ENCODE measurements at places on chromosomes 2 and 18. TPM values are rescaled to one million over a fixed set of nuclear protein-coding genes. Genes with fewer than 3 reads are reported as not detected.

The RAB10 gene
- total RNA-seq: 82.6 TPM

- no peaks in the 10 kb centered on the region for H3K36me3 ChIP-seq
- H3K27ac ChIP-seq: no peak overlapping the region
- no peak for DNase-seq
- H3K4me1 ChIP-seq: no peaks in the 10 kb centered on the region
These were observed 323.0 kb downstream of the MTX2 start for GRCh38 chr2:176592216-176592615.

GRCh38 chr2:235609746-235610145 is 115.9 kb downstream of the AGAP1 start:
- DNase-seq: no peak
- H3K27ac ChIP-seq: no peak overlapping the region
- H3K4me1 ChIP-seq: no peaks in the 10 kb centered on the region
- no peaks in the 10 kb centered on the region for H3K27me3 ChIP-seq
- no peak overlapping the region for H3K4me3 ChIP-seq
- no peaks in the 10 kb centered on the region for H3K36me3 ChIP-seq

The NR4A2 gene
- 7.9 TPM for total RNA-seq

DNA sequence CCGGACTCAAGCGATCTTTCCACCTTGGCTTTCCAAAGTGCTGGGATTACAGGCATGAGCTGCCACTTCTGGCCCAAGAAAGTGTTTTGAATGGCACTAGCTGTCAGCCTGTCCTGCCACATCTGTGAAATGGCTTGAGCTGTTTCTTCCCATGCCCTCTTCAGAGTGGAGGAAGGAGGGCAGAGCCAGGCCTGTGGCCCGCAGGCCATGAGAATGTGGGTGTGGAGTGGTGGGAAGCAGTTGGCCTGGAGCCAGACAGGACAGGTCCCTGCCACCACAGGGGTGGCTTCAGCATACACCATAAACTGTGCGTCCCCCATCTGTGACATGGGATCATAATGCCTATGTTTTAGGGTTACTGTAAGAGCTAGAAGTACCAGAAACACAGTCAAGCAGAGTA is 6.5 kb downstream of the SLC66A3 start:
- no peak overlapping the region for H3K4me3 ChIP-seq
- H3K4me1 ChIP-seq: no peaks in the 10 kb centered on the region
- no peak for DNase-seq
- no peaks in the 10 kb centered on the region for H3K27me3 ChIP-seq

DNA sequence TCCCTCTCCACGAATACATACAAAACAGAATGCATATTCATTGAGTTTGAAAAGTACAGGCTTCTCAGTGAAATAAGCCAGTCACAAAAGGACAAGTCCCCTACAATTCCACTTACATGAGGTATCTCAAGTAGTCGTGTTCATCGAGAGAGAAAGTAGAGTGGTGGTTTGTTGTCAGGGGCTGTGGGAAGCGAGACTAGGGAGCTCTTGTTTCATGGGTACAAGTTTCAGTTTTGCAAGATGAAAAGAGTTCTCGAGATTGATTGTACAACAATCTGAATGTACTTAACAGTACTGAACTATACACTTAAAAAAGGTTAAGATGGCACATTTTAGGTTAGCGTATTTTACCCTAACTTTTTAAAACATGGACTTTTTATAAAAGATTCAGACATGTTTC is 71.5 kb upstream of the TTC39C start:
- H3K27ac ChIP-seq: no peak overlapping the region
- no peaks in the 10 kb centered on the region for H3K36me3 ChIP-seq
- H3K4me3 ChIP-seq: no peak overlapping the region
- H3K27me3 ChIP-seq: no peaks in the 10 kb centered on the region
- no peak for DNase-seq
- no peaks in the 10 kb centered on the region for H3K4me1 ChIP-seq

GRCh38 chr2:74864728-74865722 is 31.1 kb downstream of the HK2 start:
- DNase-seq: peak; percentile 50
- H3K4me1 ChIP-seq: no peaks in the 10 kb centered on the region
- H3K4me3 ChIP-seq: no peak overlapping the region
- H3K36me3 ChIP-seq: no peaks in the 10 kb centered on the region

- H3K4me1 ChIP-seq: no peaks in the 10 kb centered on the region
- DNase-seq: no peak
- no peaks in the 10 kb centered on the region for H3K27me3 ChIP-seq
- no peak overlapping the region for H3K27ac ChIP-seq
- no peaks in the 10 kb centered on the region for H3K36me3 ChIP-seq
- H3K4me3 ChIP-seq: no peak overlapping the region
These were observed 44.5 kb downstream of the CYP26B1 start for GRCh38 chr2:72103161-72103560.

GRCh38 chr2:221075203-221075602 is 496.9 kb downstream of the EPHA4 start:
- no peaks in the 10 kb centered on the region for H3K4me1 ChIP-seq
- no peaks in the 10 kb centered on the region for H3K27me3 ChIP-seq
- DNase-seq: no peak
- H3K4me3 ChIP-seq: no peak overlapping the region
- no peak overlapping the region for H3K27ac ChIP-seq
- no peaks in the 10 kb centered on the region for H3K36me3 ChIP-seq

The CCDC85A gene
- total RNA-seq: 11.5 TPM

DNA sequence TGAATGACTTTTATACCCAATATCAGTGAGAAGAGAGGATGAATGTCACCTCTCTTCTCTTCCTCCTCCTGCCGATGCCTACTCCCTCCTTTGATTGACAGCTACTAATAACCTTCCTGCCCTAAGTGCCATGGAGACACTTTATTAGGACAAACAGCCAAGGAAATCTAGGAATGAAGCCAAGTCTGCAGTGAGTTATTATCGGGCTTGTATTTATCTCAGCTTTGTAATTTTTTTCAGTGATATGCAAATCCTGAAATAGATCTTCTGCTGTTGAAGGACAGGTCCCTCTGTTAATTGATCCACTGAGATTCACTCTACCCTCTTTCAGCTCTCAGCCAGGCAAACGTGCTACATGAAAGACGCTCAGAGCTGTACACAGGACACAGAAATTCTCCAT is 686.7 kb downstream of the TMEM182 start:
- DNase-seq: no peak
- no peaks in the 10 kb centered on the region for H3K4me1 ChIP-seq
- no peak overlapping the region for H3K4me3 ChIP-seq
- no peak overlapping the region for H3K27ac ChIP-seq
- H3K27me3 ChIP-seq: no peaks in the 10 kb centered on the region

DNA sequence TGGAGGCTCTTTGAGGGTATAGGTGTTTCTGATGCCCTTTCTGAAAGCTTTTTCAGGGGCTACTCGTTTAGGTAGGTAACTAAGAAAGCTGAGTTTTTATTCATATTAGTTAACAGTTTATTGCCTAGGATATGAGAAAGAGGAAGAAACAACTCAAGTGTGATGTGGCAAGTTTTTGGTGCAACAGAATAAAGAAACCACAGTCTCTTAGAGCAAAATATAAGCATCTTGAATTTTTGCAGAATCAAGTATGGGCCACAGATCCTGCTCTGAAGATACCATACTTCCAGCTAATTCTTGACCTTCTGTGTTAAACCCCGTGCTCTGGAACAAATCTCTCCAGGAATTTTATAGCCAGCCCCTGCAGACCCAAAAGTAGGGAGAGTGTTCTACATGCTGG is 147.7 kb upstream of the SLC1A4 start:
- H3K27ac ChIP-seq: no peak overlapping the region
- H3K4me1 ChIP-seq: no peaks in the 10 kb centered on the region
- no peaks in the 10 kb centered on the region for H3K36me3 ChIP-seq

- H3K27me3 ChIP-seq: no peaks in the 10 kb centered on the region
- H3K4me1 ChIP-seq: no peaks in the 10 kb centered on the region
- peak; percentile 4 for DNase-seq
- H3K27ac ChIP-seq: no peak overlapping the region
- no peak overlapping the region for H3K4me3 ChIP-seq
These were observed 14.7 kb upstream of the NEU4 start for GRCh38 chr2:241794250-241794823.

DNA sequence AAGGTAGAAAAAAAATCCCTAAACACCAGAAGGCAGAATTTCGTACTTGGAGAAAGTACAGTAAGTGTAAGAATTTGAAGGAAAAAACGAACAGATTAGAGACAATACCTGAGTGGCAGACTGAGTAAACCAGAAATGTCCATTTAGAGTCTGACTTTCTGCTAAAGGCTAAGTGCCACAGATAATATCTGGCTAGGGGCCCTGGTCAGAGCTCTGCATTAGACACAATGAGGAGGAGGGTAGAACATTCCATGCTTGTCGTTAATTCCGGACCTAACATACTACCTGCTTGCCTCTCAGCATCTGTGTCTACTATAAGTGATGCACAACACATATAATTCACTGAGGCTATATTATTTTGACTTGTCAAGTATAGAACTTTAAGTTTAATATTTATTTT is 18.1 kb downstream of the SEPTIN10 start:
- no peak for DNase-seq
- H3K27me3 ChIP-seq: no peaks in the 10 kb centered on the region
- no peaks in the 10 kb centered on the region for H3K4me1 ChIP-seq
- no peaks in the 10 kb centered on the region for H3K36me3 ChIP-seq

- no peak overlapping the region for H3K27ac ChIP-seq
- no peak for DNase-seq
- H3K36me3 ChIP-seq: no peaks in the 10 kb centered on the region
- H3K27me3 ChIP-seq: no peaks in the 10 kb centered on the region
- no peak overlapping the region for H3K4me3 ChIP-seq
- H3K4me1 ChIP-seq: no peaks in the 10 kb centered on the region
These were observed 15.9 kb upstream of the C1QL2 start for GRCh38 chr2:119174216-119174992.

DNA sequence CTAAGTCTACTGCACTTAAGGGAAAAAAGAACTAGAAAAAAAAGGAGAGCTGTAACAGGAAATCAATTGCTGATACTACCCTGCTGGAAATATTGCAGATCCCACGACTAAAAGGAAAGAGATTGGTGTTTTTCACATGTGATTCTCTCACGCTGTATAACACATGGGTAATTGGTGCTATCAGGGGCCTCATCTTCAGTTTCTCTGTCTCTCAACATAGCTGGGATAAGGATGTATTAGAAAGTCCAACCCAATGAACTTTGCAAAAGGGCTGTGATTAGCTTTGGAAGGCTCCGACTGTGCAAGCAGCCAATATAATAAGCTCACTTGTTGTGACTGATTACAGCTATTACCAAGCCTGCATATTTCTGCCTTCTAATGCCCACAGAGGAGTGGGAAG is 133.4 kb downstream of the NRP2 start:
- no peaks in the 10 kb centered on the region for H3K36me3 ChIP-seq
- no peaks in the 10 kb centered on the region for H3K27me3 ChIP-seq
- no peaks in the 10 kb centered on the region for H3K4me1 ChIP-seq
- H3K27ac ChIP-seq: no peak overlapping the region

GRCh38 chr2:121699421-121700333 is 37.0 kb downstream of the NIFK start:
- peak; percentile 57 for DNase-seq
- H3K4me3 ChIP-seq: no peak overlapping the region
- H3K4me1 ChIP-seq: no peaks in the 10 kb centered on the region
- H3K36me3 ChIP-seq: no peaks in the 10 kb centered on the region
- H3K27ac ChIP-seq: no peak overlapping the region

The HJURP gene
- 3.0 TPM for total RNA-seq

DNA sequence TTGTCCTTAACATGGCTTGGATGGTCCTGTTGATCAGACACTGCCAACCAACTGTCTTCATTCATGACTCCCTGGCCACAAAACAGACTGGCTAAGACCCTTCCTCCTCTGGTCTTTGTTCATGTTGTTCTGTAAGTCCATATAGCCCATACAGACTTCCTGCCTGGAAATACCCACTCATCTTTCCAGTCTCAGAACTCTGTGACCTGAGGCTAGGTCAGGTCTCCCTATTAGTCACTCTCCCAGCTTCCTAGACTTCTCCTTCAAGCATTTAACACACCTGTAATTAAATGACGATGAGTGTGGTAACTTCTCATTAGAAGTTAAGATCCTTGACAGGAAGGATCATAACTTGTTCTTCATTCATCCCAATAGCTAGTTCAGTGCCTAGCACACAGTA is 56.3 kb downstream of the CCDC93 start:
- H3K36me3 ChIP-seq: peaks cover 5% of the 10 kb centered on the region
- H3K27me3 ChIP-seq: no peaks in the 10 kb centered on the region
- H3K4me3 ChIP-seq: no peak overlapping the region
- H3K27ac ChIP-seq: no peak overlapping the region

DNA sequence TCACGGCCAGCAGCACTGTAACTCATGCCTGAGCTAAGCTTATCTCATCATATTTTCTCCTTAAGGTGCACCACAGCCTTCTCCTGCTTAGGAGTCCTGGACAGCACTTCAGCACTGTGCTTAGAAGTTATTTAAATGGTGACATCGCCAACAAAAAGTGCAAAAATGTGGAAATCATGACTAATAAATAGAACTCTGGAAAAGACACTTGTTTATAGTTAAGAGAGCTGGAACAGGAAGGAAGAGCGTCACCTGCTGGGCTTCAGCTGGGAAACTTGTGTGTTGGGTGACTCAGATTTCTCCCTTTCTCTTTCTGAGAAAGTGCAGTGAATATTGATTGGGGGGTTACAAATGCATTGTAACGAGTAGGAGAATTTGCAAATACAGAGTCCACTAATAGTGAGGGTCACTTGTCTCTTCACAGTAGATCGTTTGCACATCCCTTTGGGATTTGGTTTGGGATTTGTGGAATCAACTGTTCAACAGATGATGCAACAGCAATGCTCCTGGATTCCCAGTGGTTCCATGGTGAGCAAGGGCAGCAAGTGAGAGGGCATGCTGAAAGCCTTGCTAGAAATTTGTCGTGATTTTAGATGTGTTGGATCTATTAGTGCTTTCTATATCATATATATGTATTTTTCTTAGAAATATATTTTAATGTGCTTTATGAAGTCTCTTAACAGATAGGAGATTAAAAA is 84.2 kb downstream of the DOK6 start:
- H3K36me3 ChIP-seq: no peaks in the 10 kb centered on the region
- H3K27ac ChIP-seq: no peak overlapping the region
- H3K4me3 ChIP-seq: no peak overlapping the region
- no peaks in the 10 kb centered on the region for H3K4me1 ChIP-seq

The DYSF gene
- total RNA-seq: 4.8 TPM

Data from breast epithelium (tissue), 4 donors.